ENCODE measurements at places on chromosomes 2 and 18. TPM values are rescaled to one million over a fixed set of nuclear protein-coding genes. Genes with fewer than 3 reads are reported as not detected.

EFHD1 gene
- total RNA-seq, result not detected

SIGLEC15 gene
- total RNA-seq, result not detected

OBSL1 gene
- 1.0 TPM for total RNA-seq

TRPM8 gene
- total RNA-seq, result not detected

DPP10 gene
- not detected for total RNA-seq

AQP12B gene
- not detected for total RNA-seq

FAHD2A gene
- 37.9 TPM for total RNA-seq

MREG gene
- total RNA-seq, result 9.8 TPM

ABI2 gene
- total RNA-seq, result 57.6 TPM

CNDP1 gene
- total RNA-seq, result not detected

TSHZ1 gene
- total RNA-seq, result 12.0 TPM

GREB1 gene
- 0.57 TPM for total RNA-seq

LRP1B gene
- not detected for total RNA-seq

VWC2L gene
- total RNA-seq, result not detected

UNC50 gene
- 31.4 TPM for total RNA-seq

PCARE gene
- total RNA-seq, result not detected

KCNF1 gene
- total RNA-seq, result not detected

ALPP gene
- total RNA-seq, result not detected

NEMP2 gene
- total RNA-seq, result 25.1 TPM

SCTR gene
- not detected for total RNA-seq

ABHD1 gene
- 0.65 TPM for total RNA-seq

TMX3 gene
- total RNA-seq, result 49.9 TPM

CROCC2 gene
- not detected for total RNA-seq

PRSS56 gene
- not detected for total RNA-seq

TUBA4B gene
- total RNA-seq, result not detected

SCG2 gene
- not detected for total RNA-seq

REG3A gene
- not detected for total RNA-seq

NTSR2 gene
- not detected for total RNA-seq

AOX1 gene
- 0.65 TPM for total RNA-seq

TMEM247 gene
- not detected for total RNA-seq

HAAO gene
- total RNA-seq, result 0.86 TPM

SCLY gene
- total RNA-seq, result 60.5 TPM

RUFY4 gene
- total RNA-seq, result 1.7 TPM

FAM124B gene
- 0.58 TPM for total RNA-seq

Measured in activated CD4-positive, alpha-beta T cell treated with anti-CD3 and anti-CD28 coated beads for 36 hours (primary cell).